Stimulated activated CD4-positive, alpha-beta T cell treated with anti-CD3 and anti-CD28 coated beads, Interleukin-4, amount 100 ng/mL, for 4 hours (primary cell): ENCODE measurements at places on chromosomes 5 and 9.

- no peak for DNase-seq
Observed at GRCh38 chr5:79929095-79929494, 62.0 kb downstream of the MTX3 start.

GRCh38 chr5:36658038-36658756 lies 51.8 kb downstream of the SLC1A3 start:
- no peak for DNase-seq

- DNase-seq: no peak
Observed at GRCh38 chr5:83428126-83428525, 43.4 kb upstream of the VCAN start.

GRCh38 chr5:99308131-99308530 lies 379.3 kb upstream of the CHD1 start:
- DNase-seq: no peak

DNA sequence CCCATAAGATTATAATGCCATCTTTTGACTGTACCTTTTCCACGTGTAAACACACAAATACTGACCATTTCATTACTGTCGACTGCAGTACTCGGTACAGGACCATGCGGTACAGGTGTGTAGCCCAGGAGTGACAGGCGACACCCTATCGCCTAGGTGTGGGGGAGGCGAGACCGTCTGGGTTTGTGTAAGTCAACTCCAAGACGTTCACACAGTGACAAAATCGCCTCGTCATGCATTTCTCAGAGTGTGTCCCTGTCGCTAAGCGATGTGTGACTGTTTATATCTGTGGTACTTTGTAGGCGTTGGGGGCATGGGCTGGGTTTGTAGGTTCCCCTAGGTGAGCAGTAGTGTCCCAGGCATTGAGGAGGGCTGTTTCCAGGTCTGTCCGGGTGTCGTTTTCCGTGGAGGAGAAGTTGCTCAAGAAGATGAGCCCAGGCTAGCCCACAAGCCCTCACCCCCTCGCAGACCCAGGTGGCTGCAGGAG lies 20.3 kb downstream of the NEK6 start:
- DNase-seq: no peak

GRCh38 chr5:54932789-54933188 lies 52.6 kb downstream of the ESM1 start:
- no peak for DNase-seq

- no peak for DNase-seq
Observed at GRCh38 chr5:142128675-142129208, 20.2 kb downstream of the NDFIP1 start.
